ENCODE measurements at places on chromosomes 5 and 9.

DNA sequence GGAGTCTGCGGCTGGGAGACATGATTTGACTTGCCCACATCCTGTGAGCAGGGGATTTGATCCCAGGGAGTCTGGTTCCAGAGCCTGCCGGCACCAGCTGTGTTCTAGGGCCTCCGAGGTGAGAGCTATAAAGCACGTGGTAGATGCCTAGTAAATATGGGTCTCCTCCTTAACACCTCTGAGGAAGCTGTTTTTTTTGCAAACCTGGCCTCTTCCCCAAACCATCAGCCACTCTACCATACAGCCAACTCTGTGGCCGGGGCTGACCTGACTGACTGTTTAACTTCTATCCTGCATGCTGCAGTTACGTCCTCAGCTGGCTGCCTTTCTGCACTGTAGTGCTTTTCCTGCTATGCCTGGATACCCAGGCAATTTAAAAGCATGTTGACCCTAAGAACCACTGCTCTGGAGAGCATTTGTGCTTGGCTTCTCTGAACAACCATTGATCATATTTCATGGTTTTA, 220.5 kb downstream of the SLIT3 start:
- no peak for DNase-seq

GRCh38 chr9:36725777-36726356, 153.2 kb downstream of the MELK start:
- no peak for DNase-seq

- DNase-seq: no peak
These were observed 8.7 kb downstream of the SHROOM1 start for GRCh38 chr5:132821791-132822190.

GRCh38 chr5:7745882-7746610, 104.9 kb downstream of the CFAP90 start:
- peak; percentile 33 for DNase-seq

DNA sequence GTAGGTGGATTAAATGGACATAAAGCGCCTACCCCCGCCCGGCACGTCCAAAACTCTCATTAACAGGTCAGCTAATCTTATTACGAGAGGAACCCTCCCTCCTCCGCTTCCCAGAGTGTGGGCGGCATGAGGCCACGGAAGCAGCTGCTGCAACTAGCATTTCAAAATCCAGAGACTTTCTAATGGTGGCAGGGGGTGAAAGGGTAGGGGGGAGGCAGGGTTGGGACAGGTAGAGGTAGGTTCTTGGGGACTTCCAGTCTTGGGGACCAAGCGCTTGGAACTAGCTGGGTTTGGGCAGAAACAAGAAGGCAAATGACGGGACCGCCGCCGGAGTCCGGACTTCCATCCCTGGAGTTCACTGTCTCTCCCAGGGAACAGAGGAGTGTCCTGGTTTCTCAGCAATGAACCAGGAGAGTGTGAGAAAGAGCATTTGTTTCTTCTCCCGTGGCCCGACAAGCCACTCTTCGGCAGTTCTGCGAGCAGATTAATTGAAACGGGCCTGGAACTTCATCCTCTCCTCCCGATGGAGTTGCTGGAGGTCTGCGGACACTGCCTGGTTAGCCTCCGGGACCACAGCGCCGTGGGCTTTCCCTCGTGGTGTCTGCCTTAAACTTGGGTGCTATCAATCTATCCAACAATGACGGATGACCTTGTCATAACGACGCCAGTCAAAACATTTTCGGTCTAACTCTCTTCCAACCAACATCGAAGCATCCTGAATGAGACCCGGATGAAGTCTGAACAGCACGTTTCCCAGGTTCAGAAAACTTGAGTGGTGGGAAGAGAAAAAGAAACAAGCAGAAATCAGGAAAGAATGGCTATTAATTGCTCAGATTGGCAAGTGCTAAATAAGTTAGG, 1.6 kb upstream of the PRDM6 start:
- DNase-seq: no peak

DNA sequence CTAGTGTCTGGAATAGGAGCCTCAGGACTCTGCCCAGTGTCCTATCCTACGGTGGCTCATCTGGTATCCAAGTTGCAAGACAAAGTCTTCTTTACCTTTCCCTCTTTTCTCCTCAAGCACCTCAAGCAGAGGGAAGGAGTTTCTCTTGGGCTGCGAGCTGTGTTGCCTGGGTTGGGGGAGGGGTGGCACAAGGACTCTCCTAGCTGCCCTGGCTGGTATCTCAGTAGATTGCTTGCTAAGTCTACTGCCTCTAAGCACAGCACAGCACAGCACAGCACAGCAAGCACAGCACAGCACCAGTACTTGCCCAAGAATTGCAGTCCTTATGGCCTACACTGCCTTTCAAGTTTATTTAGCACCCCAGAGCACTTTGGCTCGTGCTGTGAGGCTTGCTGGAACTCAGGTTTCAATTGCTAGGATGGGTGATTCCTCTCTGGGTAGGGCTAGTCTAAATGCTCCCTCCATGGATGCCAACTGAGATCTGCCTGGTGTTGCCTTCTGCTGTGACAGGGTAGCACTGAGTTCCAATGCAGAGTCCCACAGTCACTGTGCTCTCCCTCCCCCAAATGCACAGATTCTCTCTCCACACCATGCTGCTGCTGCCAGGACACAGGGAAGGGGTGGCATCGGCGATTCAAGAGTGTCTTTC, 213.1 kb upstream of the POU5F2 start:
- no peak for DNase-seq

GRCh38 chr5:72619251-72619650, 112.0 kb upstream of the ZNF366 start:
- no peak for DNase-seq

DNA sequence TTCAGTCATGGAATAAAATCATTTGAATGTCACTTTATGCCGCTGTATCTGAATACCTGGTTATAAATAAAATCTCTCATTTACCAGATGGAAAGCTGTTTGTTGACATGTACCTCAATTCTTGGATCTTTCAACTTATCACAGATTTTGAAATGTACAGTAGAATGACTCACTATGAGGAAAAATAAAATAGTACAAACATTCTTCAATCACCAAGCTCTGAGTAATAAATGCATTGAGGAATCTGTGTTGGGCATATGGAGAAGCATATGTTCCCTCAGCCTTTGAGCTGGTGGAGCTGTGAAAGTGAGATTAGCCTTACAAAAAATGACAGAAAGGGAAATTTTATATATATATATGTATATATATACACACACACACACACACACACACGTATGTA, 175.4 kb downstream of the KIAA0825 start:
- DNase-seq: no peak

DNA sequence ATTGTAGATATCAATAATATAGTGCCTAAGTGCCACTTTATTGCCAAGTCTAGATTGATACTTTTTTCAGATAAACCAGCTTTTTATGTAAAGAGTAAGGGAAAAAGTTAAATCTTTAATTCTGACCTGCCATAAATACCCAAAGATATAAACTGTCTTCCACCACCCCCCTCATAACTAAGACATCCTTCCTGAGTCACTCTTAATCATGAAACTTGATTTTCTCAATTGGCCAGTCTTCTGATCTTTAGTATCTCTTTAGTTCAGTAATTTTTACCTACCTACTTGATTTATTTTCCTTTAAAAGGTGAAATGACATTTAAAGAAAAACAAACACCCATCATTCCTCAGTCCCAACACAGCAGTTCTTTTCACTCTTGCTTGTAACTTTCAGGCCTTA, 21.8 kb downstream of the C5orf22 start:
- no peak for DNase-seq

DNA sequence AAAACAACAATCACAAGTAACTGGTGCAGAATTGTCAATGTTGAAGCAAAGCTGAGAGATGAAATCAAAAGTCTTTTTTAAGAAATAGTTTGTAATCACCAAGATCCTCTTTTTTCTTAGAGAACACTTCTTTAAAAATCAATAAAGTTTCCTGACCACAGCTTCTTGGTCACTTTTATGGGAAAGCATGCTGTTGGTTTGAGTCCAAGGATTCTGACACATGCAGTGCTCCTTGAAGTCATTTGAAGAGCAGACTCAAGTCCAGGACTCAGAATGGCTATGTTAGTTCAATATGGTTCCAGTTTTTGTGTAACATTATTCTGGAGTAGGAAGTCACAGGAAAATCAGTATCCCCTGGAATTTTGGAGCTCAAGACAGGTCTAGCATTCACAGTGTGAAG, 480.6 kb downstream of the NR2F1-AS1 start:
- DNase-seq: no peak

GRCh38 chr5:55096861-55097260, 5.6 kb upstream of the GZMA start:
- no peak for DNase-seq

GRCh38 chr9:76573905-76574760, 115.2 kb downstream of the GCNT1 start:
- DNase-seq: no peak

DNA sequence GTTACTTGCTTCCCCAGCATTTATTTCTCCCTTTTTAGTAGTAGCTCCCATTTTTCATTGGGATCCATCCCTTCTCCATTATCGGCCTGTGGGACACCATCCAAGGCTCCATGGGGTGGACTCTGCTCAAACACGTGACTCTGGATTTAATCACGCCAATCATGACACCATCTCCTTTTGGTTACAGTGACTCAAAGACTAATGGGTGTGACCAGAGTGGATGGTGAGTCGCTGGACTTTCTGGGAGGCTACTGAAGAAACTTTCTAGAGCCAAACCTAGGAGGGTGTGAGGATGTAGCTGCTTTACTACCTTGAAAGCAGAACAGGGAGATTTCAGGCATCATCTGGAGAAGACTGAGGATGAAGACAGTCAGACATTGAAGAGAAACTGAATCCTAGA, 93.1 kb downstream of the PJA2 start:
- DNase-seq: no peak

- no peak for DNase-seq
These were observed 25.0 kb downstream of the ECM2 start for GRCh38 chr9:92510747-92511146.

Measured in stimulated activated CD4-positive, alpha-beta T cell treated with anti-CD3 and anti-CD28 coated beads, Interleukin-12 subunit alpha, Interleukin-12 subunit beta, amount 100 ng/mL, for 4 hours (primary cell).